ENCODE measurements at places on chromosomes 3 and 15.

DNA sequence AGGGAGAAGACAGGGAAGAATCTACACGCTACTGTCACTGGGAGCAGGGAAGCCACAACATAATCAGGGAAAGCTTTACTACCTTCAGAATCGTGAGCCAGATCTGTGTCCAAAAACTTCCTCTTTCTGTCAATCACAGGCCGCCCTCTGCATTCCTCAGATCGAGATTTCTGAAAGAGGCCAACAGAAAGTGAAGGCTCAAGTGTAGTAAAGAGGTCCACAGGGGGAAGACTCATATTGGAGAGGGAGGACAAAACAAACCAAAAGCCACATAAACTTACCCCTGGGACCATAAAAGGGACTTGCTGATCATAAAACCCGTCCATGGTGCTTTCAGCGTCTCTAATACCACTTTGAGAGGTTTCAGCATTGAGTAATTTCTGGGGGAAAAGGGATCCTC is 3.3 kb downstream of the ETV5 start:
- DNase-seq: no peak

DNA sequence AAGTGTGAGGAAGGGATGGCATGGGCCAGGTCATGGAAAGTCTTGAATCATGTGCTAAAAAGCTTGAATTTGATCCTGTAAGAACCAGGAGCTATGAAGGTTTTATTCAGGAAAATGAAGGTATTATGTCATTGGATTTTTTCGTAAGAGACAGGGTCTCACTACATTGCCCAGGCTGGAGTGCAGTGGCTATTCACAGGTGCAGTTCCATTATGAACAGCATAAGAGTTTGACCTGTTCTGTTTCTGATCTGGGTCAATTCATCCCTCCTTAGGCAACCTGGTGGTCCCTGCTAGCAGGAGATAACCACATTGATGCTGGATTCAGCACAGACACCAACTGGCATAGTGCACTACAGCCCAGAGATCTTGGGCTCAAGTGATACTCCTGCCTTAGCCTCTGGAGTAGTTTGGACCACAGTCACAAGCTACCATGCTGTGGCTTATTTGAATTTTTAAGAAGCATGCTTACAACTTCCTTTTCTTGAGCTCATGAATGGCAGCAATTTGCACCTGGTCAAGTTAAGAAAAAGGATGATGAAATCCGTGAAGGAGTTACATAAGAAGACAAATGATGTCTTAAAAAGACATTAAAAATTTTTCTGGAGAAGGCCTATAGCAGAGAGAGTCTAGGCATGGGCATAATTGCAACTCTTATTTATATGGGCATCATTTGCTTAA is 79.1 kb downstream of the CADPS start:
- no peak for DNase-seq

DNA sequence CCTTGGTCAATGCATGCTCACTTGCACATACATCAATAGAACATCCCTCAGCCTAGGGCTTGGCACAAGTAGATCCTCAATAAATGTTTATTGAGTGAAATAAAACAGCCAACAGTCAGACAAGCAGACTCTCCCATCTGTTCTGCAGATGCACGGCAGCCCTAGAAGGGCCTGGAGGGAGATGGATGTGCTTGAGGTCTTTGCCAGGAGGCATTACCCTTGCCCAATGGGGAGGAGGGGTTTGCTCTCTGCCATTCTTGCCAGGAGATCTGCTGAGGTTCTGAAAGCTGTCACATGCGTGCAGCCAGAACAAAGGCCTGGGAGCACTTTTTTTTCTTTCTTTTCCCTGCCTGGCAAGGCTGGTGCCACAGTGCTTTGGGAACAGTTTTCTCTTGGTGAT is 349.3 kb upstream of the THRB start:
- no peak for DNase-seq

DNA sequence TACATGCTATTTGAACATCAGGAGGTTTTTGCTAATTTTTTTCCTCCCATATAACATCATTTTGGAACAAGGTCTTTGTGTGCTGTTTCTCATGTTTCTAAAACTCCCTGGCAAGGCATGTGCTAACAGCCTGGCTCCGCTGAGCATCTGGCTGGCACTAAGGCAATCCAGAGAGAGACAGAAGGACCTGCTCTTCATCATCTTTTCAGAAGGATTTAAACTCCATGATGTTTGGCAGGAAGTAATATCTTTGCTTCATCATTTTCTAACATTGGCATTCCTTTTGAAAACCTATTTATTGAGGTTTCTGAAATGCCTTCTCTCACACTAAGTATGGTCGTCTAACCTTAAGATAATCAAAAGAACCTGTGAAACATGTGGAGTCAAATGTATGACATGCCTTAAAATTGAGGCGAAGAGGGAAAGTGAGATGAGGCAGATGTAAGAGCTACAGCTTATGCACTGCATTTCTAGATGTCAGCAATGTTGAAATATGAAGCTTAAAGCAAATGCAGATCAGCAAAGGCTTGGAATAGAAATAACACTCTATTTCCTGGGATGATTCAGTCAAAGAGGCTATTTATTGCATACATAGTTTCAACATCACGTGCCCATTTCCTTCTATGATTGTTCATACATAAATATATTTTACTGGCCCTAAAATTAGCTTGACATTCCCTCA is 592.0 kb downstream of the ZNF385D start:
- DNase-seq: no peak

DNA sequence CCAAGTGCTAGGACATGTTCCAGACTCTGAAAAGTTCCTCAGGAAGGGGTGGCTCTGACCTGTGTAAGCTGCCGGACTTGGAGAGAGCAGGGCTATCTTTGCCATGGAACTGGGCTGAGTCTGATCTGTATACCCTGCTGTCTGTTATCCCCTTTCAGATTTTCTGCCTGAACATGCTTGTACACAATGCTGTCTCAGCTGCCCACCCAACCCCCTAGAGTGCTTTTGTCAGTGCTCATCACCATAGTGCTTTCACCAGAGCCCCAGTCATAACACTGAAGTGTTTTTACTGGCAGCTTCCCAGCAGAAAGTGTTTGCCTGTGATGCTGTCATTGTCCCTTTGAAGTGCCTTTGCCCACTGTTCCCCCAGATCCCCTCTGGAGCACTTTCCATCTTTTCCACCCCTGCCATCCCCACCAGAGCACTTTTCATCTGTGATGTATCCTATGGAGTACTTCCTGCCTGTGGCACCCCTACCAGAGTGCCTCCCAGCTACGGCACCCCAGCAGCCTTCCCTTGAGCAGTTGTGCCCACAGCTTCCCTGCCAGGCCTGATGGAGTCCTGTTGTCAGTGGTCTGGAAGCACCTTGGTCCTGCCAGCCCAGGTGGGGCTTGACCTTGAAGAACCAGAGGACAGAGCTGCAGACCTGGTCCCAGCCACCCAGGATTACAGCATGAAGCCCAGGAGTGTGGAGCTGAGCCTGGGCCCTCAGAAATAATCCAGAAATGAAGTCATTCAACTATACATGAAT is 397.7 kb downstream of the DIPK2A start:
- DNase-seq: no peak

DNA sequence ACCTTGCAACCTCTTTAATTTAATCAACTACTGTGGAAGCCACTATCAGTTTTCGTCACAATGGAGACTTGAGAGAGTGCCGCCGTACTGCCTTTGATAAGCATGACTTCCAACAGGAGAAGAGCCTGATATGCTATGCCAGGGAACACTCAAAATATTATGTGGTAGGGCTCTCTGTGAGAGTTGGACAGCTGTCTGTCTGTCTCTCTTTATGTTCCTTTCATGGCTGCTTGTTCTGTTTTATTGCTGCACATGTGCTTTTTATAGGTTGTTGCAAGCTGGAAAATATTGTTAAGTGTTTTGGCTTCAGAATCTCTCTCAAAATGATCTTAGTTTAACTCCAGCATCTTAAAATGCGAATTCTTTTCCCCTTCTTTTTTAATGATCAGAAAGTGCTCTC is 249.4 kb upstream of the RARB start:
- no peak for DNase-seq

DNA sequence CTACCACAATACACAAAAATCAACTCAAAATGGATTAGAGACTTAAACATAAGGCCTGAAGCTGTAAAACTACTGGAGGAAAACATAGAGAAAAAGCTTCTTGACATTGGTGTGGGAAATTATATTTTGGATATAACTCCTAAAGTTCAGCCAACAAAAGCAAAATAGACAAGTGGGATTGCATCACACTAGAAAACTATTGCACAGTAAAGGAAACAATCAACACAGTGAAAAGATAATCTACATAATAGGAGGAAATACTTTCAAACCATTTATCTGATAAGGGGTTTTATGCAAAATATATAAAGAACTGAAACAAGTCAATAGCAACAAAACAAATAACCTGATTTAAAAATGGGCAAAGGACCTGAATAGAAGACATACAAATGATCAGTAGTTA is 37.6 kb upstream of the TP63 start:
- no peak for DNase-seq

DNA sequence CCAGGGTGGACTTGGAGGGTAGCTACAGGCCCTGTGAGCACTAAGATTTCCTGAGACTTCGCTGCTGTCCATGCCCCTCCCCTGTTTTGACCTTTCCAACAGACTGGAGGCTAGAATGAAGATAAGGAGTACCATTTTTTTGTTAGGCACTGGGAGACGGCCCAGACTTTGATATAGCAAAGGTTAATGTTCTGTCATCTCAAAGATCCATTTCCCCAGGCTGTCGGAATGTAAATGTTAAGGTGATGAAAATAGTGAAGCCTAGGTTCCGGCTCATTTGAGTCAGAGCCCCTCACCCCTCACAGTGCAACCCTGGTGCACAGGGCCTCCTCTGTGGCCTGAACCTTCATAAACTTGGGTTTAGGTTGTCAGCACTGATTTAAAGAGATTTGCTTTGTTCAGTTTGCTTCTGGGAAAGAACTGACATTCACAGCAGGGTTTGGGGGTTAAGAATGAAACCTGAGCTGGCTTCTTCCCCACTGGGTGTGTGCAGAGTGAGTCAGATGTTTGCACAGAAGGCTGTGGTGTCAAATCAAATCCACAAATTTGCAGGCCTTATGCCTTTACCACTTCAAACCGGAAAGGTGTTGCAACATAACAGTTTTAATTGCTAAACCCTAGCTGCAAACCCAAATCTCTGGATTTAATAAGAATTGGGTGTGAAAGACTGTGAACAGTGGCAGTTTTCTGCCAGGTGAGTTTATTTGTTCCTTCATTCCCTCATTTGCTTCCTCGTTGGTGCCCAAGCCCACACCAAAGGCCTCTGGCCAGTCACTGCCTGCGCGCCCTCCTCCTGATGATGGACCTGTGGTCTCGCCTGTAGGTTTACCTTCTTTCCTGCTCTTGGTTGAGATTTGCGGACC is 20.6 kb upstream of the KCTD6 start:
- peak; percentile 24 for DNase-seq

GRCh38 chr3:140863580-140864009 is 78.0 kb upstream of the SLC25A36 start:
- peak; percentile 39 for DNase-seq

DNA sequence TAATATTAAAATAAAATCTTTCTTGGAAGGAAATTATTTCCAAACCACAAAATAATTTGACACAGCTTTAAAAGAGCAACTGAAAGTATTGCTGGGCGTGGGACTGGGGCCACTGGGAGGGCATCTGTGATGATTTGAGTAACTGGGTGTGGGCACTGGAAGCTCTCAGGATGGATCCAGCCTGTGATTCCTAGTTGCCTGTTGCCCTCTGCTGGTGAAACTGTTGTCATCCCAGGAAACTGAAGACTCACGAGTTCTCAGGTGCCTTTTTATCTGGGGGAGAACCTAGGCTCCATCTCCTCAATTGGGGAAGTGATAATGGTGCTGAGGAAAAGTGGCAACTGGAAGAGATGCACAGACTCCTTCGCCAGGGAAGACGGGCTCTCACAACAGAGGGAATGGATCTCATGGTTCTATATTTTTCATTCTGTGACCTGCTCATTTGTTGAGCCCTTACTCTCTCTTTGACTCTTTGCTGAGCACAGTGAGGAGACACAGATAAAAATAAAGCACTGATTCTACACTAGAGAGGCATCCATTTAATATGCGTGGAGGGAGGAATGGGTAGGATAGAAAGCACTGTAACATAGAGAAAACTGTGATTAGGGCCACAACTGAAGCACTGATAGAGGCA is 61.6 kb downstream of the TPRG1 start:
- DNase-seq: peak; percentile 63

DNA sequence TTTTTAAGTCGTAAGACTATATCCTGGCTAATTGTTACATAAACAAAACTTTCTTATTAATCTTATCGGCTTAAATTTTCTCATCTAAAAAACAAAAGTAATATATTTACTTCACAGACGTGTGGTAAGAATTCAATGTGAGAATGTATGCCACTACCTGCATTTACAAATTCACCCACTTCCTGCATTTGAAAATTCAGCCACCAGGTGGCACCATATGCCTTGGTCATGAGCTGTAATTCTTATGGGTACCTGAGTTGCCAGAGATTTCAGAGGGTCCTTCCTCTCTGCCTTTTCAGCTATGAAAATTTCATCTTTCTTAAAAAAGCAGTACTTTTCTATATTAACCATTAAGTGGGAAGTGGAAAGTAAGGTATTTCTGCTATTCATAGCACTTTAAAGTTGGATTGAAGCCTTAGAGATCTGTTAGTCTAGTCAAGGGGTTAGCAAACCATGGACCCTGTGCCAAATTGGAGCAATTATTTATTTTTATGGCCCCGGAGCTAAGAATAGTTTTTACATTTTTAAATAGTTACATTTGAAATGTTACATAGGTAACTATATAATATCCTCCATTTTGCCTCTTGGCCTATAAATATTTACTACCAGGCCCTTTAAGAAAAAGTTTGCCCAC is 127.8 kb downstream of the HCN4 start:
- DNase-seq: peak; percentile 40

DNA sequence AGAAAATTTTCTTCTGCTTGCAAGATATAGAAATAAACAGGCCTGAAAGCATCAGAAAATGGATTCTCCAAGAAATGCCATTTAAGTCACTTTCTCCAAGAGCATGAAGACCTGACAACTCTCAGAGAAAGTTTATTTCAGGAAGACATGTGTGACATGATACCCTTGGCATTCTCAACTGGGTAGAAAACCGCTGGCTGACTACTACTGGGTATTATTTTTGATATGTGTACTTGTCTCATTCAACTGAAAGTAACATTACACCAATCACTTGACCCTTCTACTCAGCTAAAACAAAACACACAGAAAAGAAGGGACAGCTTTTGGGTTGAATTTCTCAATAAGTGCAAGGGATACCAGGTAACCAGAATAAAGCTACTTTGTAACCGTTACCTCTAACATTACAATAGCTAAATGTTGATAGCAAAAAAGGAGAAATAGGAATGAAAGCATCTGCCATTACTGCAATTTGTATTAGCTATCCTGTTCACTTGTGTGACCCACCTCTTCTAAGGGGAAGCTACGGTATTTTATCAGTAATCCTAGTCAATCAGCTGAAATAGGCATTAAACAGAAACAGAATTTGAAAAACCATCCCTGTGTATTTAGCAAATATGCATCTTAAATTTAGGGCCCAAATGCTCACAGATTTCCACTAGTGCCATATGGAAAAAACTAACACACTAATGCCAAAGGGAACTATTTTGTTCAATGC is 7.3 kb downstream of the TRA2B start:
- DNase-seq: no peak

DNA sequence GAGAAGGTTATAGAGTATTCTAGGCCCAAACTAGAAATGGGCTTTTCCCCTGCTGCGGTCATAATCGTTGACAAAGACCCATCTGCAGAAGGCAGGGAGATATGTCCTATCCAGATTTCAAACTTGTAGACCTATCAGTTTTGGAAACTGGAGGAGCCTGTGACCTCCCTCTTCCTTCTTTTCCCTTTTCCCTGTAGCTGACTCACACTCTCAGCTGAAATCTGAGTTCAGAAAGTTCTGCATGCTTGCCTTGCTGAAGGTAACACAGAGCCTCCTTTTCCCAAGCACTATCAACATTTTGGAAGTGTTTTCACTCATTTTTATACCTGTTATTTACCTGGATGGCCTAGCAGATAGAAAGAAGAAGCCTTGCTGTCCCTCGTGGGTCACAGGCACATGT is 59.1 kb upstream of the PSMD6 start:
- DNase-seq: no peak
